ENCODE measurements at places on chromosomes 6 and 20.

DNA sequence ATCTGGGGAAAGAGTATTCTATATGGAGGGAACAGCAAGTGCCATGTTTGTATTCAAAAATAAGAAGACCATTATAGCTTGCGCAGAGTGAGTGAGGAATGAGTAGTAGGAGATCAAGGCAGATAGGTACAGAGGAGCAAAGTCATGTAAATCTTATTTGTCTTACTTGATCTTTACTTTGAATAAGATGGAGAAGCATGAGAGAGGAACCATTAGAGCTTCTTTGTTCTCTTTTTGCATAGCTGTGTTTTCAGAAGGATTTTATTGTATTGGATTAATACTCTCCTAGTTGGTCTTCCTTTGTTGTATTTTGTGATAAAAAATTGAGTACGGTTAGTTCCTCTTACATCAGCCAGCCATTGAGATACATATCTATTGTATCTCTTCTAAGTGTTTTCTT is 88.4 kb downstream of the SCAF8 start:
- no peak for DNase-seq

GRCh38 chr6:11497107-11497506 is 40.4 kb upstream of the TMEM170B start:
- DNase-seq = no peak

DNA sequence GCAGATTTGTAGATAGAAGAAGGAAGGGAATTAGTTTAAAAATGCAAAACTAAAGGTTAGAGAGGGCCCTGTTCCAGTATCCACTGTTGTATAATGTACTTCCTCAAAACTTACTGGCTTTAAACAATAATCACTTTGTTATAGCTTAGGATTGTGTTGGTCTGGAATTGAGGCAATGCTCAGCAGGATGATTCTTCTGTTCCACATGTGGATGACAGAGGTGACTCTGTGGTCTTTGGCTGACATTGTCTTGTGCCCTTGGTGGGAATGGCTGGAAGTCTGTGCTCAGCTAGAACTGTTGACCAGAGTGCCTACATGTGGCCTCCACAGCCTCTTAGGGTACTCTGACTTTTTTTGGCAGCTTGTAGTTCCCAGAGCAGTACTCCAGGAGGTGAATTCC is 143.4 kb downstream of the AIG1 start:
- DNase-seq = no peak

- DNase-seq = no peak
These were observed 338.7 kb upstream of the RUNX2 start for GRCh38 chr6:44989391-44989790.

DNA sequence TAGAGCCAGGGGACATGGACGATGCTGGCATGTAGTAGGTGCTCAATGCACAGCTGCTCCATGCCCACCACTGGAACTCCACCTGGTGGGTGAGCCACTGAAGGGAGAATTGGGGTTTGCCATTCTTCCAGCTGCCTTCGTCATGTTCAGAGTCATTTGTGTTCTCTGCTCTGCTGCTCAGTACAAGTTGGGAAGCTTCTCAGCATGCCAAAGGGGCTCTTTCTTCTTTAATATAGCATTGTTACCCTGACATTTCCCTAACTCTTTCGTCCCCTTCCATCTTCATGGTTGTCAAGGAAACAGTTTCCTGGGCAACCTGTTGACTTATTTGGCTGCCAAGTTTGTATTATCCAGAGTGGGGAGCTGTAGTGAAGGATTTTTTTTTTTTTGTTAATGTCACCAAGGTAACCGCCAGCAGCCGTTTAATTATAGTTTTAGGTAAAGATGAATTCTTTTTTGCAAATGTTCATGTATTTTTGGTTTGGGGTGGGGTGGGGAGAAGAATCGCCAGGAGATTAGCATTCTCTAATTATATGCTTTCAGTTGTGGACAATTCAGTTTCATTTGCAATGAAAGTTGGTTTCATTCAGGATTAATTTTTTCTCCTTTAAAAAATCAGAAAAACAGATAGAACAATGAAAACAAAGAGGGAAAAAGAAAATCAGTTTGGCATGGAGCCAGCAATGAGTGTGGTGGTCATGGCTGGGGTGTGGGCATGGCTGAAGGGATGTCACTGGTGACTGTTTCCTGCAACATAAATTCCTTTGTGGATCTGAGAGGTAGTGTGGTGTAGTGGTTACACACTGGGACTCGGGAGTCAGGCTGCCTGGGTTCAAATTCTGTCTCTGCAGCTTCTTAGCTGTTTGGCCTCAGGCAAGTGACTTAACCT is 73.0 kb upstream of the KCNG1 start:
- no peak for DNase-seq

DNA sequence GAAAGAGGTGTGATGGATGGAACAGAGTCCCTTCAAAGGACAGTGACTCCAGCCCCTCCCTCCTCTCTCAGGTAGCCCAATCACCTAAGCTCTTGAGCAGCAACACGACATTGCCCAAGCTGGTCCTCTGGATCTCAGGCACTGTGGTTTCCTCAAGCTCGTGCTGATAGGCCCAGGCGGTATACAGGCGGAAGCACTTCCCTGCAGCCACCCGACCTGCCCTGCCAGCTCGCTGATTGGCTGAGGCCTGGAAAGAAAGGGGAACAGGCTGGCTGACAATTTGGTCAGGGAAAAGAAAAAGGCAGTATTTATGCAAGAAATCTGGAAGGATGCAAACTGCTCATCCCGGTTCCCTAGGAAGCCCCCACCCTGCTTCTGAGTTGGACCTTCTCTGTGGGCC is 9.6 kb downstream of the C6orf136 start:
- no peak for DNase-seq

DNA sequence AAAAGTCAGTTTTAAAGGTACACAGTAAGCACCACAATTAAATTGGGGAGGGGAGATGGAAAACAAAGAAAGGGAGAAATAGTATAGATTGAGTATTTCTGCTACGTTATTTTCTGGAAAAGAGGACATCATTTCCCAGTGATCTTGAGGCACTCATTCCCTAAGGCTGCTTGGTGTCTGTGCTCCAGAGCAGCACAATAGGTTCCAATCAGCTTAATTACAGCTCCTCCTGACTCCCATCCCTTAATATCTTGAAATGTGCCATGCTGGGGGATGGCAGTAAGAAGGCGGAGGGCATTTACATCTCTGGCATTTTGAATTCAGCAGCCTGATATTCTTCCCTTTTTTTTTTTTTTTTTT is 39.5 kb upstream of the BEND3 start:
- DNase-seq = no peak

DNA sequence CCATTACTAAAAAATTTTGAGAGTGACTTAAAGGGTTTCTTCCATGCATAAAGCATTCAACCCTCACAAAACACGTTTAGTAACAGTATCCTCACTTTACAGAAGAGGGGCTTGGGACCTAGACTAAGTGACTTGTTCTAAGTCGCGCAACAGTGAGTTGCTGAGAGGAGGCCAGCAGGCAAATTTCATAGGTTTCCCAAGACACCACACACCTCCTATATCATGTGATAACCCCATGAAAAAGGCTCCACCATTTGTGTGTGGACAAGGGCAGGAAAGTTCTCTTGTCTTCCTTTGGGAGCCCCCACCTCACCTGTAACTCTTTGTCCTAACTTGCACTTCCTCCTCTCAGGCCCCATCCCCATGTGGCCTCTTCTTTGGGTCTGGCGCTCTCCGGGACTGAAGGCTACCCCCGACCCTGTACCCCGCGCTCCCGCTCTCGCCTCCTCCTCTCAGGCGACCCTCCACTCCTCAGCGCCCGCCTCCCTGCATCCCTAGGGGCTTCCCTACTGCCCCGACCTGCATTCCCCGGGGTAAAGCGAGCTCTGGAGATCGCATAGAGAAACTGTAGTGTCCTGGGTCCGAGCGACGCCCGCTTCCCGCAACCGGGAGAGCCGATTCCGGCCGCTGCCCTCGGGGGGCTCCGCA is 392 bp downstream of the PSMB8 start:
- DNase-seq = no peak

DNA sequence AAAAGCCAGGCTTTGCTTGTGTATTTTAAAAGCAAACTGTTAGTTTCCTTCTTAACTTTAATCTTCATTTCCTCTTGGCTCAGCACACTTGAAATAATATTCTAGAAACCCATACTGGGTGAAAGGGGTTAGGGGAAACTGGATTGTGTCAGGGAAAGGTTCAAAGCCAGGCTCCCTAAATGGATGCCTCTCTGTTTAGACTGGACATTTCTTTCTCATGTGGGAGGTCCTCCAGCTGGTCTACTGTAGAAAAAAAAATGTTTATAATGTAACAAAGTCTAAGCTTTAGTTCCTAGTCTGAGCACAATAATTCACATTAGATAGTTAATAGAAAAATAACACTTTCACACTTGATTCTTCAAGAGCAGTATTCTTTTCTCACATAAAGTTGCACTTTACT is 89.0 kb upstream of the AKIRIN2 start:
- DNase-seq = no peak

DNA sequence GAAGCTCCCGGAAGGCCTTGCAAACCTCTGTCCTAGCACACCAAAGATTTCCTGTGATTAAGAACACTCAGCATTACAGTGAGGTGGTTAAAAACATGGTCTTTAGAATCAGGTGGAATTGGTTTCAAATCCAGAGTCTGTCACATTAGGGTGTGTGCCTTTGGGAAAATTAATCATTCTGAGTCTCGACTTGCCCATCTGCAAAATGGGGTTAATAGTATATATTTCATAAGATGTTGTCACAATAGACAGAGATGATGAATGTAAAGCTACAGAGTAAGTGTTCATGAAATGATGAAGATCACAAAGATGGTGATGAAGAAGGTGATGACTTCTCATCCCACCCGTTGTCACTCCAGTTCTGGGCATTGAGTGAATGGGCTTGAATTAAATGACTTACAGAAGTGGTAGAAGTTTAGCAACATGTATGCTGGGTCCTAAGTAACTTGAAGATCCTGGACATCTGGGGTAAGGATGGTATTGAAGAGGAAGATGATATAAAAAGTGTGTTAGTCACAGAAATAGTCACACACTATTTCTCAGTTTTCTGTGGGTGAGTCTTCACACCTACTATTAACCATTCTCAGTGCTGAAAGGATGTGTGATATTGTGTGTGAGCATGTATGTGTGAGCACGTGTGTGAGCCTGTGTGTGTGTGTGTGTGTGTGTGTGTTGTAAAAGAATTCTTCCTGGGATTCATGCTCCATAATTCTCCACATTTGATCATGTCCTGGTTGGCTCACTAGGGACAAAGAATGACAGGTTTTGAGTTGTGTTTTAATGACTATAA is 28.0 kb upstream of the NEDD9 start:
- DNase-seq = no peak

DNA sequence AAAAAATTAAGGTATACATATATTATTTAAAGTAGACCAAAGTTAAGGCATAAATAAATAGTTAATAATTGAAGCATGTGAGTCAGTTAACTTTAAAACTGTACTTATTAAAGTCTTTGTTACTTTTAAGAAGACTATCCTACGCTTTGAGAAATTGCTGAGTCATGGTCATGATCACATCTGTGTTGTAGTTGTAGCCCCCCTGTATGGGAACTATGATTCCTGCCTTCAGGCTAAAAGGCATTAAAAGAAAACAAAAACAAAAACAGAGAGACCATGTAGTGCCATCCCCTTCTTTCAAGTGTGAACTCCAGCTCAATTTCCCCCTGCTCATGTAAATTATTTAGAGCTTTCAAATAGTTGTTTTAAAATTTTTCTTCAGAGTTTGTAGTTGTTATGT is 123.4 kb downstream of the FLRT3 start:
- DNase-seq = no peak

- no peak for DNase-seq
These were observed 106.3 kb downstream of the STXBP5 start for GRCh38 chr6:147310521-147310920.

DNA sequence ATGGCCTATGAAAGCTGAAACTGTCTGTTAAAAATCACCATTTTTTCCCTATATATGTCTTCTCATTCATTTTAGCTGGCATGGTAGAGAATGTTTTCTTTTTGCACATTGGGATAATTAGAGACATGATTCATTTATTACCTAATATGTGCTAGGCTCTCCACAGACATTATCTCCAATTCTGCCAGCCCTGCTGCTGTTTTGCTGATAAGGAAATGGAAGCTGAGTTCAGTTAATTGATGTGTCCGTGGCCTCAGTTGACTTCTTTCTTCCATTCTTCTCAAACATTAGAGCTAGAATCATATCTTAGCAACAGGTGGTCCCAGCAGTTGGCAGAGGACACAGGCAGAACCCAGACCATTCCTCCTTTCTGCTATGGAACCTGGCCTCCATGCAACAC is 644.1 kb upstream of the CITED2 start:
- no peak for DNase-seq

DNA sequence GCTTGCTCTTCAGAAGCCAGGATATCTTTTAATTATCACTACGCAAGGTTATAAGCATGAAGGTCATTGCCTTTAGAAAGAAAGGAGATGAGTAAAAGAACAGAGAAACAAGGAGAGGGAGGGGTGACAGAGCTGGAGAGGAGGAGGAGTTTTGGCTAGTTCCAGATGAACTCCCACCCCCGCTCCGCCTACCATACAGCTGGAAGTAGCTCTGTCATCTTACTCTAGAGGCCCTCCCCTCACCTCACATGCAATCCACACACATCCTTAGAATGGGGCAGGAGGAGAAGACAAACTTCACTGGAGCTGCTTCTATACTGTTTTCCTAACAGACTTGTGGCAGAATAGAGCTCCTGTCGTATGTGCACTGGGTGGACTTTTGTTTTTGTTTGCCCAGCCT is 144.7 kb downstream of the SCML4 start:
- DNase-seq = no peak

DNA sequence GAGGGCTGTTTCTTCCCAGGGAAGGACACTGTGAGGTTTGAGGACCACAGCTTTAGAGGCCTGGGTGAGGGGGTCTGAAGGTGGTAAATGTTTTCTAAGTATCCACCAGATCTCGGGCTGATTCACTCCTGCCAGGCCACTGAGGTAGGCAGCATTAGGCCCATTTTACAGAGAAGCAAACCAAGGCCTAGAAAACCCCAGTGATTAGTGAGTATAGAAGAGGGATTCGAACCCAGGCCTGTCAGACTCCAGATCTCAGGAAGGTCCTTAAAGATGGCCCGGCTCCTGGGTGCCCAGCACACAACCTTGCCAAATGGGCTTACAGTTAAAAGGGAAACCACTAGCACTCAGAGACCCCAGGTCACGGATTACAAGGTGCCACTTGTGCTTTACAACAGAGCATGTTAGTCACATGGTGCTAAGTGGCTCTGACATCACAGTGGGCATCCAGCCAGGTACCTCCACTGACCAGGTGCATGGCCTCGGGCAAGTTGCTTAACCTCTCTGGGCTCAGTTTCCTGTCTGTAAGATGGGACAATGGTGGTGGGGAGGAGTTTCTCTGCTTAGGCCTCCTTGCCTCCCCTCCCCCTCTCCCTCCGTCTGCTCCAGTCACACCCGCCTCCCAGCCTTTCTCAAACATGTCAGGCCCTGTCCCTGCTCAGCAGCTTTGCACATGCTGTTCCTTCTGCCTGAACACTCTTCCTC is 18.8 kb upstream of the SIRPA start:
- no peak for DNase-seq

DNA sequence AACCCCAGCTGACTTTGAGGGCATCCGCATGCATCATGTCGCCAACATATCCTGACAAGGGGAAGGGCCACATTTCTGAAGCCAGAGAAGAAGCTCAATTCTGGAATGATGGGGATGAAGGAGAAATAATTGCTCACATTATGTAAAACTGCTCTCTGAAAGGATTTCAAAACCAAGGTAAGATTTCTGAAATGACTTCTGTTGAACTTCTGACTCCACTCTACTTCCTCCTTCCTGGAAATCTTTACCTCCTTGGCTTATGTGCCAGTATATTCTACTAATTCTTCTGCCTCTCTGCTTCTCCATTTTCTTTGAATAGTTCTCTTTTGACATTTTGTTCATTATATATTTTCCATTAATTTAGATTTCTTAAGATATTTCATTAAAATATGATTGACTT is 31.9 kb downstream of the HLA-DPB1 start:
- no peak for DNase-seq

- no peak for DNase-seq
These were observed 121.1 kb downstream of the TRIM27 start for GRCh38 chr6:28802417-28803336.
